Adipocyte (in vitro differentiated cells): ENCODE measurements at places on chromosomes 1 and 21.

GRCh38 chr1:177351361-177352108, 180.8 kb downstream of the BRINP2 start:
- no peak for DNase-seq

DNA sequence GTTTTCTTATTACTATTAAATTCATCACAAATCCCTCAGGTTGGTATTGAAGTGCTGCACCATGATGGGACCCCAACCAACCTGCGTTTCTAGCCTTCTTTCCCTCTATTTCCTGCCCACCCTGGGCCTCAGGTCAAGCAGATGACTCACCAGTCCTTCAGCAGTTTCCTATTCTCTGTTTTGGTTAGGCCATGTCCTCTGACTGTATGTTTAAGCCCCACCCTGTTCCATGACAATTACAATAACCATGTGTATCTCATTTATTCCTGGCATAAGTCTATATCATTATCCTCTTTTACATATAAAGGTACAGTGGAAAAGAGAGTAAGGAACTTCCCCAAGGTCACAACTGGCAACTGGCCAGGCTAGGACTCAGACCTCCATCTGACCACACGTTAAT, 5.3 kb upstream of the FAM78B start:
- DNase-seq, result no peak

DNA sequence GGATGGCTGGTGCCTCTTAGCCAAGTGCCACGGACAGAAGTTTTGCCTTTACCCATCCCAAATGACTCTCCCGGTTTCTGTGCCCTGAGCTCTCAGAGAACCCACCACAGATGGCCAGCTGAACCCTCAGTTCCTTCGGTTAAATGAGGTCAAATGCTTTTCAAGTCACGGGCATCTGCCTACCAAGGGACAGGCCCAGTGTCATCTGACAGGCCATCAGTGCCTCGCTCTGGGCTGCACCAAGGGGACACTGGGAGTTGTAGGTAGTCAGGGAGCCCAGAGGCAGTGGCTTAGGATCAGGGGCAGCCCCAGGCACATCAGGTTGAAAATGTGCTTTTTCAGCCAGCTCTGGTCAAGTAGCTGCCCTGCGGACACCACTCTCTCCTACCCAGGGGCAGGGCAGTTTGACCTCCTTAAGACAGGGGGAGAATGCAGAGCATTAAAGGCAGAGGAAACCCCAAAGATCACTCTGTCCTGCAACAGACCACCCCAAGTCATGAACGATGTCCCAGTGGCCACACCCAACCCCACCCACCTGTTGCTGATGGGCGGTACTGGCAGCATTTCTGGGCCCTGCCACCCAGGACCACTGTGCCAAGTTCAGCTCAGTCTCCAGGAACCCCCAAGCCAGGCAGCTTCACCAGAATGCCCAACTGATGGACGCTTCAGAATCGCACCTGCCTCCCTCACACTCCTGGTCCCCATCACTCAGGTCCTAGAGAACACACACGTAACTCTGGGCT, 60.7 kb downstream of the CASZ1 start:
- DNase-seq, result no peak

- DNase-seq, result peak; percentile 77
Observed at GRCh38 chr1:160376525-160377131, 9.8 kb downstream of the NHLH1 start.

DNA sequence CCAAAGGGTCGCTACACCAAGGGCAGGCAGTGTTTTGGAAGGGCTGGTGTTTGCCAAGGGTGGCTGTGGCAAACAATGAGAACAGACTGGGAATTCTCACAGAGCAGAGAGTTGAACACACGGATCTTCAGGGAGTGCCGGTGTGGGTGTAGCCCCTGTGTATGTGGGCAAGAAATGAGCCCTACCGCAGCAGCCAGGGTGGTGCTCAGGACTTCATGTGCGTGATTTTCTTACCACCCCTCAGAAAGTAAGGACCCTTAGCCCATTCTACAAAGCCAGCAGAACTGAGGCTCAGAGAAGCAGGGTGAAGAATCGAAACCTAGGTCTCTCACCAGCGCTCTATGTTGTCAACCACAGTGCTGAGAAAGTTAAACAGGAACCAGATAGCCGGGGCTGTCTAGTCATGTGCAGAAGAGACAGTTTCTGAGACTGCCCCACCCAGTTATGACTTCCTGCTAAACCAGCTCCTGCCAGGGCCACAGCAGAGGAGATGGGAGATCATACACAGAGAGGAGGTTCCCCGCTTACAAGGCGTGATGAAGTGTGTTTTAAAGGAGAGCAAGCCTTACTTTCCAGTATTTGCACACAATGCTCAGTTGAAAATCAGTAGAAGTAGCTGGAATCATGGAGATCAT, 21.9 kb upstream of the MORC3 start:
- DNase-seq, result peak; percentile 3

GRCh38 chr1:145997016-145997717, 788 bp upstream of the TXNIP start:
- DNase-seq, result peak; percentile 48

GRCh38 chr21:34367320-34367935, 3.6 kb downstream of the KCNE2 start:
- DNase-seq, result peak; percentile 99

DNA sequence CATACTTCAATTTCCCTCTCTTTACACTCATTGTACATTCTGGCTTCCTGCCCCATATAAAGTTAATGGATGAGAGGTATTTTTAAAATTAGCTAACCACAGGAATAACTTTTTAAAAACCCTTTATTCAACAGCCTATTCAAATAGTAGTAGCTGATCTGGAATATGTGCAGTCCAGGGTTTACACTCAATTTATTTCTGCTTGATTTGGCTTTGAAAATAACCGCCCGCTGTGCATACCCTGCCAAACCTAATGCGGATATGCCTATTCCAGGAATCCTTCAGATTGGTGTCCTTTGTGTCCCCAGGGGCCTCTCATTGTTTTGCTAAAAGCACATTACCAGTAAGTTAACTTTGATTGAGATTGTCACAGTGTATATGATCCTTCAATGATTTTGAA, 1686.2 kb downstream of the PLA2G4A start:
- no peak for DNase-seq

DNA sequence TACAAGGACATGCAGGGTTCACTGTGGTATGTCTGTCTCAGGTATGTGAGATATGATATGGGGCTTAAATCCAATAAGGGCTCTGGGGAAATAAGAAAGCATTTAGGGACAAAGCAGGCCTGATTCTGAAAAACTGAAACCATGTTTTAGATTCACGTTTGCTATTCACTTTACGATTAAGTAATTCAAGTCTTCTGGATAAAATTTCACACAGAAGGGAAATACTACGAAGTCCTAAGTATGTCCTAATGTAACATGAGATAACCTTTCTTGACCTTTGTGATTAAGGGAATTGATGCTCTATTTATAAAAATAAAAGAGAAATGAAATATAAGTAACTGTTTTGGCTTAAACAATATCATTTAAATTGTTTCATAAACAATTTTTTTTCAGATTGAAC, 55.4 kb downstream of the HNRNPR start:
- no peak for DNase-seq

DNA sequence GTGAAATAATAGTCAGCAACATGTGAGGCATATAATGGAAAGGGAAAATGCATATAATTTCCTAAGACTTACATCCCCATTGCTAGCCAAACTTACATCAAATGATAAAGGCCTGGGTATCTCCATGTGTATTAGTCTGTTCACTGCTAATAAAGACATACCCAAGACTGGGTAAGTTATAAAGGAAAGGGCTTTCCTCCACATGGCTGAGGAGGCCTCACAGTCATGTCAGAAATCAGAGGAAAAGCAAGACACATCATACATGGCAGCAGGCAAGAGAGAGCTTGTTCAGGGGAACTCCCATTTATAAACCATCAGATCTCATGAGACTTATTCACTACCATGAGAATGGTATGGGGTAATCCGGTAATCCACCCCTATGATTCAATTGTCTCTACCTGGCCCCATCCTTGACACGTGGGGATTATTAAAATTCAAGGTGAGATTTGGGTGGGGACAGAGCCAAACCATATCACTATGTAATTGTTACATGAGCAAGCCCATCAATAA, 161.5 kb upstream of the SAMSN1 start:
- no peak for DNase-seq
